T-helper 22 cell (primary cell): ENCODE measurements at places on chromosomes 1 and 21.

DNA sequence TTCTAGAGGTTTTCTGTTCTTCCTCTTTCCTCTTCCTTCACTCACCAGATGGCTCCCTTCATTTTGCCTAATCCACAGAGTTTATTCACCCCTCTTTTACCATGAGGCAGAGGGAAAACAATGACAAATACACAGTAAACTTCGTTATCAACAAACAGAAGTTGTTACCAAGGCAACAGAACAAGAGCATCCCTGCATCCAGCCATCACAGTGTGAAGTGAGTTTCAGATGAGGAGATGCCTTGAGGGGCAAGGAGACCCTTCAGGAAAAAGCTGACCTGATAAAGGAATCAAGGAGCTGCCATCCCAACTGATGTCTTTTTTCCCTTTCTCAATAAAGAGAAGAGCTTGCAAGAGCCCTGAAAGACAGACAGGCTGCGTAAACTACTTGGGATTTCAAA lies 195.3 kb downstream of the BRINP2 start:
- no peak for DNase-seq

- no peak for DNase-seq
Observed at GRCh38 chr21:42973309-42973990, 912 bp upstream of the PKNOX1 start.

- DNase-seq, result no peak
Observed at GRCh38 chr21:46416551-46416950, 42.1 kb upstream of the DIP2A start.

DNA sequence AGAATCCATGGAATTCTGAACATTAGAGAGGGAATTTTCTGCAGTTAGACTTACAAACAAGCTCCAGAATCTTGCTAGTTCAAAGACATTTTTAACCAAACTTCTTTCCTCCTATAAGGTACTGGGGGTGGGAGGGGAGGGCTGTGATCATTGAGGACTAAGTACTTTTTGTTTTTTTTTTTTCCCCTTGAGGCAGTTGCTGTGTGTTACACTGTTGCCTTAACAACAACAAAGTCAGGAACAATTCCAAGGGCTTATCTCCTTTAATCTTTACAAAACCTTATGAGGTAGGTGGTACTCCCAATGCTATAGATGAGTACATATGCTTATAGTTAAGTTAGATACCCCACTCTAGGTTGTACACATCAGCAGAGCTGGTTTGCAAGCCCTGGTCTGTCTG lies 62.9 kb downstream of the PPP1R12B start:
- DNase-seq, result no peak

GRCh38 chr1:27979151-27979858 lies 19.5 kb downstream of the XKR8 start:
- DNase-seq, result no peak

GRCh38 chr1:38246955-38247952 lies 200.7 kb upstream of the POU3F1 start:
- no peak for DNase-seq

GRCh38 chr1:244349103-244349531 lies 102.6 kb downstream of the ADSS2 start:
- DNase-seq, result no peak

- DNase-seq, result no peak
Observed at GRCh38 chr1:222918801-222919477, 104.1 kb downstream of the DISP1 start.

DNA sequence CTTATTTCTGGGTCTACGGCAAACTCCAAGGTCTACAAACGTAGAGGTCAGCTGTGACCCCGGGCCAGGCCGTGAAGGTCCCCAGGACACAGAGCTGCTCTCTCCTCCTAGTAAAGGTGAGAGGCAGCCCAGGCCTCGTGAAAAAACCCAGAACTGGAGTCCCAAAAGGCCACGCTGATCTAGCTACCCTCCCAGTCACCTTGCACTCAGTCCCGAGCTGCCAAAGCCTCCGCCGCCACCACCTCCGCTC lies 125 bp downstream of the ATP5PF start:
- DNase-seq, result no peak

DNA sequence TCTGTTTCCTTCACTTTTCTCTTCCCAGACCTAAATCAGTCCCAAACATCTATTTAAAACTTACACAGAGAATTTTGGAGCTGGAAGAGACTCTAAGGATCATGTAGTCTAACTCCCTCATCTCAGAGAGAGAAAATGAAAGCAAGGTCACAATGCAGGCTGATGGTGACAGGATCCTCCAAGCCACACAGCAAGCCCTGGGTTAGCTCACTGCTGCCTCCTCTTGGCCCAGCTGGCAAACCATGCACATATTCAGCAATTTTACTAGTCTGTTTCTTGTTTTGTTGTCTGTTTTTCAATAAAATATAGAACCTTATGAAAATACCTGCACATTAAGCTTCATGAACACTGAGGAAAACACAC lies 27.7 kb upstream of the LY9 start:
- DNase-seq, result peak; percentile 62

- DNase-seq, result no peak
Observed at GRCh38 chr1:219434285-219434922, 178.5 kb downstream of the ZC3H11B start.

DNA sequence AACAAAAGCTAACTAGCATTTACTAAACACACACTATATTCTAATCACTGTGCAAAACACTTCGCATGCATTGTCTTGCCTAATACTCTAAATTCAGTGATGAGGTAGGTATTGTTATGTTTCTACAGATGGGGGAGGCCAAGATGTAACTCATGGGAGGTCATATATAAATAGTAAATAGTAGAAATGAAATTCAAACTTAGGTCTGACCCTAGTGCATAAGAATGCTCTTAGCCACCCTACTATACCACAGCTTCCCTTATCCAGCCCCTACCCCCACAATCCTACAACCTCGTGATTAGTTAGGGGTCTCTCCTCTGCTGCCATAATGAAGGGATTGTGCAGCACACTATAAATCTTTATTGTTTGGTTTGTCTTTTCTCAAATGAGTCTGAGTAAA lies 3.3 kb downstream of the PFDN2 start:
- DNase-seq, result no peak

GRCh38 chr1:185408700-185409270 lies 91.7 kb upstream of the IVNS1ABP start:
- no peak for DNase-seq

DNA sequence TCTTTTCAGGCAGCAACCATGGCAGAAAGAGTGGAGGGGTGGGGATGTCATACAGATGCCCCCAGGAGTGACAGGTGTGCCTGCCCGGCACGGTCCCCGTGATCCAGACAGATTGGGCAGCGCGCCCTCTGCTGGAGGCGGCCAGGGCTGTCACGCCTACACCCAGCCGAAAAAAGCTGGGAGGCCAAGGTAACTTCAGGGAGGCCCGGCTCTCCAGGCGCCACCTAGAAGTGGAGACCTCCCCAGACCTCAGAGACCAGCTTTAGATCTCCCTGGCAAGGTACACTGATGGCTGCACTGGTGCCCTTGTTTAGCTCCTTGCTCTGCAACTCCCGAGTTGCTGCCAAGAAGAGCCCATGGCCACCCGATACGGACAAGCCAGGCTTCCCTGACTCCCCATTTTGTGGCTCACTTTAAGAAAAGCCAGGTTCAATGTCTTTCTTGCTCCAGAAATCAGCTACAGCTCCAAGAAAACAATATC lies 6.6 kb downstream of the GOLT1A start:
- DNase-seq, result peak; percentile 26

DNA sequence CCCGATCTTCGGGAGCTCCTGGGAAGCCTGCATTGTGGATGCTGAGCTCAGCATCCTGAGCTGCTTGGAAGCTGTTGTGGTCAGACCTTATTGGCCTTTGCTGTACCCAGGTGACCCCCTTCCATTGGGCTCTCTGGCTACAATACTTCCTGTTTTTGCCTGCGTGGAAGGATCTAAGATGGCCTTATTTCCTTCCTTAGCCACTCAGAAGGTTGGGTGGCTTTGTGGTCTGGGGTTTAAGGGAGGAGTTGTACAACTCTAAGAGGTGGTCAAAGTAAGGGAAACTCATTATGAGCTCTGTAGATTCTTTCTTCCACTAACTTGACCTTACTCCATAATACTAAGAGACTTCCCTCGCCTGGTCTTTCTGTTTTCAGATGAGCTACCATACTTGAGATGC lies 17.7 kb downstream of the PFKFB2 start:
- DNase-seq, result no peak
